SK-N-SH (cell line): ENCODE measurements at places on chromosomes 1 and 21. TPM values are rescaled to one million over a fixed set of nuclear protein-coding genes. Genes with fewer than 3 reads are reported as not detected.

The C1QTNF12 gene
- polyA plus RNA-seq = 0.59 TPM in 1 of 2 replicates, not detected in the other

DNA sequence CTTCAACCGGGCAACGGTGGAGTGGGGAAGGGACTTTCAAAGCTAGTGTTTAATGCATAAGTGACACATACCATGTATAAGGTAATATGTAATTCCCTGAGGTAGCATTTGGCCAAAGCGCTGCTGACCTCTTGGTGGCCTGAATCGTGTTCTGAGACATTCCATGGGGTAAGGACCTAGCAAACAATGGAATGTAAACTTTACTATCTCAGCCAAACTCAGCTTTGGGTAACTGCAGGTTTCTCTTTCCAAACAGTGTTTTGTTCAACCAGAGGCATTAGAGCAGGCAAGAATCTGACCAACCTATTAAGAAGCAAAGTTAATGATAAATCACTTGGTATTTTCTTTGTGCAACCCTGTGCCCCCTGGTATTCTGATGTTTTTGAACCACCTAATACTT is 22.0 kb downstream of the TGFB2 start:
- H3K27ac ChIP-seq = no peak overlapping the region
- no peak overlapping the region for H3K4me3 ChIP-seq
- no peaks in the 10 kb centered on the region; the same call in 1 of the 2 replicates for H3K4me1 ChIP-seq
- no peaks in the 10 kb centered on the region for H3K27me3 ChIP-seq
- no peak for DNase-seq

DNA sequence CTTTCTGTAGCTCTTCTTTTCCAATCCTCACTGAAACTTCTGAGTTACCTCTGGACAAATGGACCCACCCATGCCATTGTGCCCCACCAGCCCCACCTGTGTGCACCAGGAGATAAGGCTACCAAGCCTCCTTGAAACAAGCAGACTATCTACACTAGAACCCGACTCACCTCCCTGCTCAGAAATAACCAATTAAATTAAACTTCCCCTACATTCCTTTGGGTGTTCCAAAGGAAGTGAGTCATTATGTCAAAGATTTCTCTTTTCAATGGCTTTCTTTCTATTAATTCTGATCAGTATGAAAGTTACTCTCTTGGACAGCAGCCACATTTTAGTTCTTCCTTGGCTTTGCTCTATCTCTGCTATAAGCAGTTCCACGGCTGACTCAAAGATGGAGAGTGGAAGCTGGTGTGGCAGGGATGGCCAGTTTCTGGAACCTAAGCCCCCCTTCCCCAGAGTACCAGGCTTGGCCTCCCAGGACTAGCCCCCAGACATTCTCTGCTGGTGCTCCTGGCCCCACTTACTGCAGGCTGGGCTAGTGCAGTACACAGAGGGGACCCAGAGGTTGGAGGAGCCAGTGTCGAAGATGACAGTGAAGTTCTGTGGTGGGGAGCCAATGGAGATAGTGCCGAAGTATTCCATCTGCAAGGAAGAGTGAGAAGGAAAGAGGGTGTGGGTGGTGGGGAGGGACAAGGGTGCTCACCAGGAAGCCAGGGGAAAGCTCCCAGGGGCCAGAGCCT is 1.9 kb downstream of the CTSE start:
- H3K27ac ChIP-seq = no peak overlapping the region
- no peak for DNase-seq
- H3K4me3 ChIP-seq = no peak overlapping the region

DNA sequence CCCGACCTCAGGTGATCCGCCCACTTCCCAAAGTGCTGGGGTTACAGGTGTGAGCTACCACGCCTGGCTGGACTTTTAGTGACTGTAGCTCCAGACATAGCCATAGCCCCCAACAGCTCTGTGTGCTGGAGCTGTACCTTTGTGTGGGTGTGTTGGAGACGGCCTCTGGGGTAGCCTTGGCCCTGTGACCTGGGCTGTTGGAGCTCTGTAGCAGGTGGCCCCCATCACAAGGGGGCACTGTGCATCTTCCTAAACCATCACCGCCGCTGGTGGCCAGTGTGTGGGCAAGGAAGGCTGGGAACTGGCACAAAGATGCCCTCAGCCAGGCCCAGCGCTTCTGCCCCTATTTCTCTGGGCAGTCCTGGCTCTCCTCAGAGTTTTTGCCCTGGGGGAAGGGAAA is 38.4 kb upstream of the FOXO6 start:
- H3K27me3 ChIP-seq = no peaks in the 10 kb centered on the region
- no peak overlapping the region for H3K27ac ChIP-seq
- no peak overlapping the region for H3K4me3 ChIP-seq
- H3K4me1 ChIP-seq = peaks cover 17% of the 10 kb centered on the region; the same call in 1 of the 2 replicates

The NUDT4B gene
- 21.3 and 24.7 TPM in 2 replicates for polyA plus RNA-seq

- H3K36me3 ChIP-seq = no peaks in the 10 kb centered on the region
- DNase-seq = no peak
- H3K27ac ChIP-seq = no peak overlapping the region
- H3K27me3 ChIP-seq = peaks cover 14% of the 10 kb centered on the region; the same call in 1 of the 2 replicates
- no peaks in the 10 kb centered on the region for H3K4me1 ChIP-seq
Observed at GRCh38 chr1:161285521-161285920, 24.2 kb downstream of the MPZ start.

The GNL2 gene
- 37.6 and 43.7 TPM in 2 replicates for polyA plus RNA-seq

- no peak overlapping the region for H3K27ac ChIP-seq
- H3K4me1 ChIP-seq = peaks cover 9% of the 10 kb centered on the region
- H3K36me3 ChIP-seq = no peaks in the 10 kb centered on the region
- H3K4me3 ChIP-seq = peak overlapping the region; percentile 58
- H3K27me3 ChIP-seq = no peaks in the 10 kb centered on the region
Observed at GRCh38 chr1:32703479-32704291, 1.1 kb upstream of the SYNC start.

DNA sequence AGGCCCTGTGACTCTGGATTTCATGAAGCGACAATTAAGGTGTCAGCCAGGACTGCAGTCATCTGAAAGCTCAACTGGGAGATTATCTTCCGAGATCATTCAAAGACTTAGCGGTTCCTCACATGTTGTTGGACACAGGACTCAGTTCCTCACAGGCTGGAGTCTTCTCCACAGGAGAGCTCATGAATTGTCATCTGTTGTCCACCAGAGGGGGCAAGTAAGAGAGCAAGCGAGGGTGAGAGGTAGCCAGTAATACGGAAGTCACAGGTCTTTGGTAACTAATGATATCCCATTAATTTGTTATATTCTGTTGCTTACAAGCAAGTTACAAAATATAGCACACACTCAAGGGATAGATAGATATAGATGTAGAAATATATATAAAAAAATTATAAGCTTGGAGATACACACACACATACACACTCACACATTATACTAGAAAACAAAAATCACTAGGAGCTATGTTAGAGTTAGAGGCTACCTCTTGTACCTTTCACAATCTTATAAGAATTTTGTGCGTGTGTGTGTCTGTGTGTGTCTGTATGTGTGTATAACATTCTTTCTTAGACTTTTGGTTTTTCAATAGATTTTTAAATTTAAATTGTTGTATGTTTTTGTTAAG is 1695.3 kb downstream of the BRINP3 start:
- no peak overlapping the region for H3K27ac ChIP-seq
- H3K36me3 ChIP-seq = no peaks in the 10 kb centered on the region
- DNase-seq = peak; percentile 42

The EDARADD gene
- not detected in 2 replicates for polyA plus RNA-seq

GRCh38 chr1:213369465-213369864 is 318.4 kb downstream of the RPS6KC1 start:
- H3K4me1 ChIP-seq = peaks cover 6% of the 10 kb centered on the region; the same call in 1 of the 2 replicates
- no peak for DNase-seq
- H3K36me3 ChIP-seq = no peaks in the 10 kb centered on the region
- no peak overlapping the region for H3K27ac ChIP-seq

DNA sequence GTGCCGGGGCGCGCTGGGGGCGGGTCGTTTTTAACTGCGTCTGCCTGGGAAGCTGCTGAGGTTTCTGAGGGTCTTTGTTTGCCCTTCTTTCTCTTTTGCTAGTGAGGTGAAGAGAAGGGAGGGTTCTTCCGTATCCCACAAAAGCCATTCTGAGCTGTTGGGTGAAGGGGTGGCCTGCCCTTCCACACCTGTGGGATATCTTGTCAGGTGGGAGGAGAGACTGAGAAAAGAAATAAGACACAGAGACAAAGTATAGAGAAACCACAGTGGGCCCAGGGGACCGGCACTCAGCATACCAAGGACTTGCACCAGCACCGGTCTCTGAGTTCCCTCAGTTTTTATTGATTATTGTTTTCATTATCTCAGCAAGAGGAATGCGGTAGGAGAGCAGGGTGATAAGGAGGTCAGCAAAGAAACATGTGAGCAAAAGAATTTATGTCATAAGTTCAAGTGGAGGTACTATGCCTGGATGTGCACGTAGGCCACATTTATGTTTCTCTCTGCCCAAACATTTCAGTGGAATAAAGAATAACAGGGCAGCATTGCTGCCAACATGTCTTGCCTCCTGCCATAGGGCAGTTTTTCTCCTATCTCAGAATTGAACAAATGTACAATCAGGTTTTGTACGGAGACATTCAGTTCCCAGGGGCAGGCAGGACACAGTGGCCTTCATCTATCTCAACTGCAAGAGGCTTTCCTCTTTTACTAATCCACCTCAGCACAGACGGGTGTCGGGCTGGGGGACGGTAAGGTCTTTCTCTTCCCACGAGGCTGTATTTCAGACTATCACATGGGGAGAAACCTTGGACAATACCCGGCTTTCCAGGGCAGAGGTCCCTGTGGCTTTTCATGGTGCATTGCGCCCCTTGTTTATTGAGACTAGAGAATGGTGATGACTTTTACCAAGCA is 972 bp downstream of the PGBD2 start:
- H3K27me3 ChIP-seq = no peaks in the 10 kb centered on the region
- H3K4me1 ChIP-seq = no peaks in the 10 kb centered on the region
- H3K27ac ChIP-seq = peak overlapping the region; percentile 70
- H3K36me3 ChIP-seq = no peaks in the 10 kb centered on the region
- peak overlapping the region; percentile 80 for H3K4me3 ChIP-seq

GRCh38 chr1:247104965-247105364 is 809 bp upstream of the ZNF669 start:
- DNase-seq = no peak
- H3K27ac ChIP-seq = no peak overlapping the region
- H3K4me3 ChIP-seq = no peak overlapping the region
- no peaks in the 10 kb centered on the region for H3K27me3 ChIP-seq
- H3K4me1 ChIP-seq = peaks cover 5% of the 10 kb centered on the region
- H3K36me3 ChIP-seq = peaks cover 32% of the 10 kb centered on the region

- DNase-seq = no peak
- H3K27me3 ChIP-seq = no peaks in the 10 kb centered on the region
- no peak overlapping the region for H3K27ac ChIP-seq
- peaks cover 26% of the 10 kb centered on the region; the same call in 1 of the 2 replicates for H3K4me1 ChIP-seq
- H3K4me3 ChIP-seq = no peak overlapping the region
- H3K36me3 ChIP-seq = no peaks in the 10 kb centered on the region
Observed at GRCh38 chr1:154859151-154859785, 10.8 kb downstream of the KCNN3 start.

The CD160 gene
- polyA plus RNA-seq = not detected in 2 replicates

- no peak overlapping the region for H3K4me3 ChIP-seq
- peaks cover 62% of the 10 kb centered on the region for H3K4me1 ChIP-seq
- H3K36me3 ChIP-seq = no peaks in the 10 kb centered on the region
- peak; percentile 51 for DNase-seq
- no peaks in the 10 kb centered on the region for H3K27me3 ChIP-seq
- peak overlapping the region; percentile 19; the same call in 1 of the 2 replicates for H3K27ac ChIP-seq
Observed at GRCh38 chr1:15188130-15188524, 34.6 kb downstream of the TMEM51 start.

The CLCA1 gene
- not detected in 2 replicates for polyA plus RNA-seq

The CSF3R gene
- not detected in 2 replicates for polyA plus RNA-seq

- H3K27me3 ChIP-seq = no peaks in the 10 kb centered on the region
- H3K27ac ChIP-seq = no peak overlapping the region; the same call in 1 of the 2 replicates
- H3K4me1 ChIP-seq = no peaks in the 10 kb centered on the region
- H3K36me3 ChIP-seq = no peaks in the 10 kb centered on the region
- H3K4me3 ChIP-seq = no peak overlapping the region
Observed at GRCh38 chr1:4684864-4685522, 30.6 kb downstream of the AJAP1 start.

- H3K36me3 ChIP-seq = peaks cover 12% of the 10 kb centered on the region
- H3K27me3 ChIP-seq = no peaks in the 10 kb centered on the region
- no peak overlapping the region for H3K27ac ChIP-seq
- peaks cover 5% of the 10 kb centered on the region; the same call in 1 of the 2 replicates for H3K4me1 ChIP-seq
- no peak overlapping the region; the same call in 1 of the 2 replicates for H3K4me3 ChIP-seq
- peak; percentile 55 for DNase-seq
Observed at GRCh38 chr1:109089242-109090015, 1.1 kb upstream of the TMEM167B start.

DNA sequence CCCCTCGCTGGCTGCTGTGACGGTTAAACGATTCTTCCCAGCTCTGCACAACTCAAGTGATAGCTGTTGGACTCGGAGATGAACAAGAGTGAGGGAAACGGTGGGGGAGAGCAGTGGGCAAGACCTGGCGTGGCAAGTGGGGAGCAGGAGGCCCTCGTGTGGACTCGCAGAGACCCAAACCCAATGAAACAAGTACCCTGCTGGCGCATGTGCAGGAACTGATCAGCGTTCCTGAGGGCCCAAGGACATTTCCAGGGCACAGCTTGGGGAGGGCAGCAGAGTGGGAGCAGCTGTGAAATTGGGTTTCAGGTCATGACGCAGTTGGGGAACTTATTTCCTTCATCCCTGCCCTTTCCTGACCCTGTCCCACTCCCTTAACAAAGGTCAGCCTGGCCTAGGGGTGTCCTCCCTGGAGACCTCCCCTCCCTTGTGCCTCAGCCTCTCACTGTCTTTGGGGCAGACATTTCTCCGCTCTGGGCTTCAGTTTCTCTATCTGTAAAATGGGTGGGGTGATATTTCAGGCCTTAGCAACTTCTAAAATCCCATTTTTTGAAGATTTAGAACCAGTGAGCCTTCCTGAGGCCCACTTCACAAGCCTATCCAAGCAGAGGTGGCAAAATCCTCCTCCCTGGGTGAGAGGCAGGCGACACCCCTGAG is 27.9 kb upstream of the ECE1 start:
- no peak overlapping the region for H3K4me3 ChIP-seq
- peaks cover 72% of the 10 kb centered on the region; the same call in 1 of the 2 replicates for H3K4me1 ChIP-seq
- no peak overlapping the region for H3K27ac ChIP-seq
- DNase-seq = no peak
- no peaks in the 10 kb centered on the region for H3K36me3 ChIP-seq
- H3K27me3 ChIP-seq = no peaks in the 10 kb centered on the region

GRCh38 chr1:15618655-15619525 is 1.6 kb downstream of the DDI2 start:
- DNase-seq = no peak
- H3K4me1 ChIP-seq = peaks cover 23% of the 10 kb centered on the region
- peaks cover 7% of the 10 kb centered on the region for H3K36me3 ChIP-seq
- no peaks in the 10 kb centered on the region for H3K27me3 ChIP-seq
- peak overlapping the region; percentile 89 for H3K4me3 ChIP-seq

- no peaks in the 10 kb centered on the region for H3K27me3 ChIP-seq
- H3K36me3 ChIP-seq = no peaks in the 10 kb centered on the region
- H3K4me3 ChIP-seq = no peak overlapping the region
- no peak for DNase-seq
Observed at GRCh38 chr1:56382929-56383328, 196.4 kb downstream of the PLPP3 start.

GRCh38 chr1:243287123-243287460 is 31.3 kb downstream of the SDCCAG8 start:
- H3K4me1 ChIP-seq = peaks cover 25% of the 10 kb centered on the region
- peak overlapping the region; percentile 84 for H3K27ac ChIP-seq
- peaks cover 16% of the 10 kb centered on the region for H3K36me3 ChIP-seq
- no peaks in the 10 kb centered on the region for H3K27me3 ChIP-seq
- DNase-seq = no peak

GRCh38 chr1:231515748-231516147 is 12.7 kb upstream of the TSNAX start:
- H3K27me3 ChIP-seq = no peaks in the 10 kb centered on the region
- H3K36me3 ChIP-seq = no peaks in the 10 kb centered on the region
- H3K4me1 ChIP-seq = no peaks in the 10 kb centered on the region
- H3K27ac ChIP-seq = no peak overlapping the region

- peak overlapping the region; percentile 85 for H3K4me3 ChIP-seq
- no peaks in the 10 kb centered on the region for H3K27me3 ChIP-seq
- H3K4me1 ChIP-seq = peaks cover 9% of the 10 kb centered on the region
- peak overlapping the region; percentile 79 for H3K27ac ChIP-seq
- H3K36me3 ChIP-seq = peaks cover 6% of the 10 kb centered on the region
Observed at GRCh38 chr1:11273595-11274234, 717 bp downstream of the UBIAD1 start.
